ENCODE measurements at places on chromosomes 5 and 9.

DNA sequence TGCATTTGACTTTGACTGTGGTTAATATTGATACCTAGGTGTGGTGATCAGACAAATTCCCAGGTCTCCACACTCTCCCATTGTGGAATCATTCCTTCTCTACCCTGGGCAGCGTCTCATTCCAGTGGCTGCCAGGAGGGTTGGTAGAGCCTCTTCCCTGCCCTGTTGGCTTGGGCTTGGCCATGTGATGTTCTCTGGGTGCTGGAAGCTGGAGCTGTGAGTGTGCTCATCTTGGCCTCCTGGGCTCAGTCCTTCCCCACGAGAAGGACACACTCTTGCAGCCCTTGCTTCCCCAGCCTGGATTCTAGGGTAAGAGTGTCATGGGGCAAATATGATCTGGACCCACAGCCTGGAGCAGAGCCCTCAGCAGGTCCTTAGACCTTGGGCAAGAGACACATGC lies 167.2 kb upstream of the IRX4 start:
- no peak for DNase-seq

DNA sequence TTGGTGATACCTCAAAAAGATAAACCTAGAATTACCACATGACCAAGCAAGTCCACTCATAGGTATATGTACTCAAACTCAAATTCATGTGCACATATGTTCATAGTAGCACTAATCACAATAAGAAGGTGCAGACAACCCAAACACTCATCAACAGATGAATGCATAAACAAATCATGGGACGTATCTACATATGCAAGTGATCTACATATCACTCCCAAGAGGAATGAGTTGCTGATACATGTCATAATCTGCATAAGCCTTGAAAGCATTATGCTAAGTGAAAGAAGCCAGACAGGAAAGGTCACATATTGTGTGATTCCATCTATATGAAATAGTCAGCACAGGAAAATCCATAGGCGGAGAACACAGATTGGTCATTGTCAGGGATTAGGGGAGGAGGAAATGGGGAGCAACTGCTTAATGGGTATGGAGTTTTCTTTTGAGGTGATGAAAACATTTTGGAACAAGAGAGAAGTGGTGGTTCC lies 10.6 kb upstream of the GPX8 start:
- DNase-seq = no peak

GRCh38 chr5:39452846-39453245 lies 28.1 kb upstream of the DAB2 start:
- no peak for DNase-seq

GRCh38 chr9:80873861-80874260 lies 815.5 kb downstream of the TLE1 start:
- DNase-seq = no peak

DNA sequence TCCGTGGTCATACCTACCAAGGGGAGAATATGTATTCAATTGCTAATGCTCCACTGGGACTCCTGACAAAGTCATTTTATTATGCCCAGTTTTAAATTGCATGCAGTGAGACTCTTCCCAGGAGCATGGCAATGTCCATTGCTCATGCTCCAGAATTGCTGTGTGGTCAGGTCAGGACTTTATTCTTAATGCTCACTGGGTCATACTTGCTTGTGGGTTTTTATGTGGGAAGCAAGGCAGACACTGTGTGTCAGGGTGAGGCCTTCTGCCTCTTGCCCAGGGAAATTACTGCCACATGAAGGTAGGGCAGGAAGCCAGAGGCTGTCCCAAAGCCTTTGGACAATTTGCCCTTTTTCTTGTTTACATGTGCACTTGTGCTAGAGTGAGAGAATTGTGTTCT lies 164.6 kb upstream of the MEF2C start:
- DNase-seq = no peak

DNA sequence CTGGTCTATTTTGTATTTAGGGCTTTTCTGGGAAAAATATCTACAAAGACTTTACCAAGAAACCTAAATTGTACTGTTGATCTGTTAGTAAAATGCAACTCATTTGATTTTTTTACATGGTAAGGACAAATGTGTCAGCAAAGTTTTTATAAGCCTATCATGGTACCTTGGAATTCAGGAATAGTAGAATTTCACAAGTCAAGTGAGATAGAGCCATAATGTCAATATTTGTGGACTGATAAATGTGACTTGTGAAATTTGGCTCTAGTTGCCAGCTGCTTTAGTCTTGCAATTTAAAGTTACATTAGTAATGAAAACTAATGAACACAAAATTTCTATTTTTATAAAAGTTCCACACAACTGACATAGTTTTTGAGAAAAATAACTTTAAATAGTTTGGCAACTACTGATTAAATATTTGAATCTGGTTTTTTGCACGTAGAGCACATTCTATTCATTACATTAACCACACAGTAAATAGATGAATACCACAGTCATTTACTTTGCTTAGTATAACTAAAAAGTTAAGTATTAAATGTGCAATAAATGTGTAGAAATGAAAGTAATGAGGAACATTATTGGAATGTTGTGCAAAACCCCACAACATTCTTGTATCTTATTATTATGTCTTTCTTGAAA lies 41.2 kb upstream of the RIOK2 start:
- no peak for DNase-seq

- DNase-seq = no peak
These were observed 69.1 kb upstream of the OLFM1 start for GRCh38 chr9:135018306-135018915.

DNA sequence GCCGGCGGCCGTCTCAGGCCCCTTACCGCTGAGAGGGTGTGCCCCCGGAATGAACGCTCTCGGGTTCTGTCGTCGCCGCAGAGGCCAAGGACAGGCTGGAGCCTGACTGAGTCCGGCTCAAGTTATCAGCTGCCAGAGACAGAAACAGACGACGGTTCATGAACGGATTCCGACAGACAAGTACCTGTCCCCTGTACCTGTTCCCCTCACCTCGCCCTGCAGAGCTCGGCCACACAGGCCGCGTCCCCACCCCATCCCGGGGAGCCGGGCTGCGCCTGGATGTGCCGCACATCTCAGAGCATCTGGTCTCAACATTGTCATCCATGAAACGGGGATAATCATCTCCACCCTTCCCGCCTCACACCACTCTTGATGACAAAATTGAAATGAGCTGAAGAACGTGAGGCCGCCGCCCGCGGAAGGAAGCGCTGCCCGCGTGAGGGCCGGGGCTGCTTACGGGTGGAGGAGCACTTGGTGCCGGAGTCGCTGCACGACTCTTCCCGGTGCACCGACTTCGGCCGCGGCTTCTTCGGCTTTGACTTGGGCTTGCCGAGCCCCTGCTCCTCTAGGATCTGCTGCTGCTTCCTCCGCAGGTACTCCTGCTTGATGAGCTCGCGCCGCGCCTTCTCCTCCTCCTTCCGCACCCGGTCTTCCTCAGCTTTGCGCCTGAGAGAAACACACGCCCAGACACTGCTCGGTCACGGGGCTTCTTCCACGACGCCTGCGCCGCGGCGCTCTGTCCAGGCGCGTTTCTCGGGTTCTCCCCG lies 89.2 kb downstream of the CAMSAP1 start:
- no peak for DNase-seq

DNA sequence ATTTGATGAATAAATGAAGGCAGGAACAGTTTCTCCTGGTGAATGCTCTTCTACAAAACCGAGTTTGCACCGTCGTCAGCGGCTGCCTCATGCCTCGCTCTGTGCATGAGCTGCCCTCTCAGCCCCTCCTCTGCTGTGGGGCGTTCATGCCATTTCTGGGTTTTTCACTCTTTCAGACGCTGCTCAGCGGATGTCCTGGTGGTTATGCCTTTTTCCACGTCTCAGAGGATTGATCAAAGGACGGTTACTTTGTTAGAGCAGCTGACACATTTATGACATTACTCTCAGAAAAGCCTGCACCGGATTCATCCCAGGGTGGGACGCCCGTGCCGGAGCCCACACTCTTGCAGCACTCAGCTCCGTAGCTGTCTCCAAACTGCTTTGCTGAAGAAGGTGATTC lies 195.9 kb upstream of the PPP1R26 start:
- no peak for DNase-seq
